ENCODE measurements at places on chromosomes 16 and 17.

GRCh38 chr17:59366773-59367656 is 35.6 kb downstream of the YPEL2 start:
- no peak for DNase-seq

GRCh38 chr17:62064791-62065563 is at the start of gene MED13:
Gene MED13 (minus strand): TSS chr17:62065278. CDS start chr17:62065205, 73 bp downstream.
- DNase-seq = peak; percentile 34

- no peak for DNase-seq
Observed at GRCh38 chr17:7590743-7591142, 849 bp upstream of the SOX15 start.

GRCh38 chr16:88533381-88533917 is 36.8 kb upstream of the ZC3H18 start:
- no peak for DNase-seq

DNA sequence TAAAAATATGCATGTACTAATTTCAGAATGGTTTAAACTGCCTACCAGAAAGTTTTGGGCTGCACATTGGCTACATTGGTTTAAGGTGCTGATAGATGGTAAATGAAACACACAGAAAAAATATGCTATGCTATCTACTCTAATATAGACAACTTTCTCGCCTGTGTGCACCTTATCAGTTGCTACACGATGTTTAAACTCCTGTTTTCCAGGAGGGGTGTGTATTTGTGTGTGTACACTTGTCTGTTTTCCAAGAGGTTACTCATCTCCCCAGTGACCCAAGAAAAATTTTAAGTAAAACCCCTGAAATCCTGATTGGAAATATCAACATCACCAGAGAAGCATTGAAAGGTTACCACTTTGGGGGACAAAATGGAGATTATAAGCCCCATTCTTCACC is 21.6 kb upstream of the PSMC5 start:
- no peak for DNase-seq

DNA sequence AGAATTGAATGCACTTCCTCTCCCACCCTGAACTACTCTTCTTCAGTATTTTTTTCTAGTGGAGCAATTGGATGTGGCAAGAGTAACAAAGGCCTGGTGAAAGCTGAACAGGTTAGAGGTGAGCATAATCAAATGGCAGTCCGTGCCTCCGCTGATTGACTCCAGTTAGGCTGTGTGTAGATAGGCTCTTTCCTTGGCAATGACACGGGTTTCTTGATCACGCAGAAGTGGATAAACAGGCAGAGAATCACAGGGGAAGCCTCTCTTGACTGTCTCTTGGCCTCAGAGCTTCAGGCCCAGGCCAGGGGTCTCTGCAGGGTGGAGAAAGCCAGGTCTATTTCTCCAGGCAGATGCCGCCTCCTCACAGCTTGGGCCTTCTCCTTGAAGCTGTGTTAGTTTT is 4.2 kb downstream of the CD300LB start:
- no peak for DNase-seq

- no peak for DNase-seq
Observed at GRCh38 chr17:42313773-42314566, 25.7 kb downstream of the STAT5A start.
